ENCODE measurements at places on chromosomes 7 and 10. TPM values are rescaled to one million over a fixed set of nuclear protein-coding genes. Genes with fewer than 3 reads are reported as not detected.

Gene AGAP5
- total RNA-seq = 9.8 TPM

- no peaks in the 10 kb centered on the region for H3K36me3 ChIP-seq
- H3K27me3 ChIP-seq = no peaks in the 10 kb centered on the region
- peaks cover 3% of the 10 kb centered on the region for H3K4me1 ChIP-seq
- no peak overlapping the region for H3K27ac ChIP-seq
- H3K4me3 ChIP-seq = no peak overlapping the region
- DNase-seq = no peak
These were observed 41.9 kb downstream of the LRRN3 start for GRCh38 chr7:111132833-111133232.

GRCh38 chr7:85454904-85455303, 268.0 kb upstream of the SEMA3D start:
- H3K36me3 ChIP-seq = no peaks in the 10 kb centered on the region
- DNase-seq = no peak
- no peak overlapping the region for H3K27ac ChIP-seq
- H3K4me3 ChIP-seq = no peak overlapping the region
- no peaks in the 10 kb centered on the region for H3K4me1 ChIP-seq

- no peak for DNase-seq
- H3K4me3 ChIP-seq = no peak overlapping the region
- no peaks in the 10 kb centered on the region for H3K27me3 ChIP-seq
- no peaks in the 10 kb centered on the region for H3K36me3 ChIP-seq
- H3K27ac ChIP-seq = no peak overlapping the region
These were observed 606.4 kb downstream of the SORCS1 start for GRCh38 chr10:106557951-106558733.

DNA sequence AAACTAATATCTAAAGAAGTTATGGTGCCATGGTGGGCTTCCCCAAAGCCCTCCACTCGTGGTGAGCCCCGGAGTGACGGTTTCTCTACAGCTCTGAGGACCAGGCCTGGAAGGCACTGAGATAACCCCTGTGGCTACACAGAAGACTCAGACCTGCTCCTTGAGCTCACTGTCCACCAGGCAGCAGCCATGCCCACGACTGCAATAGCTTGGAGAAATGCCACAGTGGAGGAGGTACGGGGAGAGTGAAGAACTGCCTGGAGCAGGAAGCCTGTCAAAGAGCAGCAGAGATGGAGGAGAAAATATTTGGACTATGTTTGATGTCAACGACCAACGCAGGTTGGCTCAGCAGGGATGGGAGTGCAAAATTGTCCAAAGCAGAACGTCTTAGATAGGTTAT, 300.1 kb upstream of the NPSR1 start:
- no peak for DNase-seq
- no peaks in the 10 kb centered on the region for H3K27me3 ChIP-seq
- H3K4me3 ChIP-seq = no peak overlapping the region
